ENCODE measurements at places on chromosomes 13 and 19. TPM values are rescaled to one million over a fixed set of nuclear protein-coding genes. Genes with fewer than 3 reads are reported as not detected.

MAMSTR gene
- total RNA-seq: not detected

RNF17 gene
- total RNA-seq: 6.8 TPM

- no peak for DNase-seq
Observed at GRCh38 chr19:20171285-20171684, 4.3 kb downstream of the ZNF486 start.

DNA sequence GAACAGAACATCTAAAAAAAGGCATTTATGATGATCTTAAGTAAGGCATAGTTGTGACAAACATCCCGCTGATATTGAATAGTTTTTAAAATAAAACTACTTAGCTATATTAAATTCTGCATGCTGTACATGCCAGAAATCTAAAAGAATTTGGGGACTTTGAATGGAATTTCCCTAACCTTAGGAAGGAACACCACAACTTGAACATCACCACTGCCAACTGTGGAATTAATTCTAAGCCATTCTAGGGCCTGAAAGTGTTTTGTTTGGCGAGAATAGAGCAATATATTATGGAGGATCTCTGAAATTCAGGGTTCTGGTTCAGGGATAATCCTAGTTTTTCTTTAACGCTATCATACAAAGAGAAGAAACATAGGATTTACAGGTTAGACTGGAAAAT lies 17.8 kb upstream of the LATS2 start:
- no peak for DNase-seq

- DNase-seq: peak; percentile 77
Observed at GRCh38 chr19:49502866-49503581, 6.8 kb downstream of the RPS11 start.

- no peak for DNase-seq
Observed at GRCh38 chr19:8208922-8209461, at the start of gene CERS4. Gene CERS4, plus strand, starts transcription at chr19:8209370. Its CDS starts 41,707 bp downstream, at chr19:8251077.

DNA sequence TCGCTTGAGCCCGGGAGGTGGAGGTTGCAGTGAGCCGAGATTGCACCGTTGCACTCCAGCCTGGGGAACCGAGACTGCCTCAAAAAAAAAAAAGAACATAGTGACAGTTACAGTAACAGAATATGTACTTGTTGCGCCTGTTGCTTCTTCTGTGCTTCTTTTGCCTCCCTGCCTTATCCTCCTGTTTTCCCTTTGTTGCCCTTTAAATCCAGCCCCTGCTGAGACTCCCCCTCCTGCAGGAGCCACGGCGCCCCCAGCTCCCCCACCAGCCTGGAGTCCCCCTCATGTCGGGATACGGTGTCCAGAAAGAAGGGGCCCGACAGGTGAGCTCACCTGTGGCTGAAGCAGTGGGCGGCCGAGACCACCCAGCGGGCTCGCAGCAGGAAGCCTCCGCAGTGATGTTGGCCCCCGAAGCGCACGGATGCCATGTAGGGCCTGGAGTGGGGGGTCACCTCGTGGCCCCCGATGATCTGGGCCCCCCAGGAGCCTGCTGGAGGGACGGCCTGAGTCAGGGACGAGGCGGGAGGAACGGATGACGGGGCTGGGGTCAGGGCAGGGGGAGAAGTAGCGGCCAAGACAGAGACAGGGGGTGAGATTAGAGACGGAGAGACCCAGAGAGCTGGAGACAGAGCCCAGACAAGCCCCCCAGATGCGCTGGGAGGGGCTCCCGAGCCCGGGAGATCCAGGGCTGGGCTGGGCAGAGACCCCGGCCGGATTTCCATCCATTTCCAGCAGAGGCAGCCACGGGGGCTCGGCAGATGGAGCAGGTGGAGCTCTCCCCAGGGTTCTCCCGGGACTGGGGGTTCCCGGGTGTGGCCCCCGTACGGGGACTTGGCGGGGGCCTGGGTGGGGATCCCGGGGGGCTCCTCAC lies 536 bp downstream of the PRSS57 start:
- DNase-seq: no peak

DNA sequence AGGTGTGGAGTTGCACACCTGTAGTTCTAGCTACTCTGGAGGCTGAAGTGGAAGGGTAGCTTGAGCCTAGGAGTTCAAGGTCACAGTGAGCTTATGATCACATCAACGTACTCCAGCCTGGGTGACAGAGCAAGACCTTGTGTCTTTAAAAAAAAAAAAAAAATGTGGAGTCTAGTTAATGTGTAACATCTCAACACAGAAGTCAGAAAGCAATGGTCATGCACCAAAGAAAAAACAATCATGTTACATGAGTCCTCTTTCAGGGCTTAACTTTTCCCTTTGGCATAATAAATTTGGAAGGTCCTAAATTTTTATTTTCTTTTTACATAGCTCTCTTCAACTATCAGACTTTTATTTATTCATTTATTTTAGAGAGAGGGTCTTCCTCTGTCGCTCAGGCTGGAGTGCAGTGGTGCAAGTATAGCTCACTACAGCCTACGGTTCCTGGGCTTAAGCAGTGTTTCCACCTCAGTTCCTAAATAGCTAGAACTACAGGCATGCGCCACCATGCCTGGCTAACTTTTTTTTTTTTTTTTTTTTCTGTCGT lies 22.3 kb downstream of the SETDB2 start:
- DNase-seq: no peak

DNA sequence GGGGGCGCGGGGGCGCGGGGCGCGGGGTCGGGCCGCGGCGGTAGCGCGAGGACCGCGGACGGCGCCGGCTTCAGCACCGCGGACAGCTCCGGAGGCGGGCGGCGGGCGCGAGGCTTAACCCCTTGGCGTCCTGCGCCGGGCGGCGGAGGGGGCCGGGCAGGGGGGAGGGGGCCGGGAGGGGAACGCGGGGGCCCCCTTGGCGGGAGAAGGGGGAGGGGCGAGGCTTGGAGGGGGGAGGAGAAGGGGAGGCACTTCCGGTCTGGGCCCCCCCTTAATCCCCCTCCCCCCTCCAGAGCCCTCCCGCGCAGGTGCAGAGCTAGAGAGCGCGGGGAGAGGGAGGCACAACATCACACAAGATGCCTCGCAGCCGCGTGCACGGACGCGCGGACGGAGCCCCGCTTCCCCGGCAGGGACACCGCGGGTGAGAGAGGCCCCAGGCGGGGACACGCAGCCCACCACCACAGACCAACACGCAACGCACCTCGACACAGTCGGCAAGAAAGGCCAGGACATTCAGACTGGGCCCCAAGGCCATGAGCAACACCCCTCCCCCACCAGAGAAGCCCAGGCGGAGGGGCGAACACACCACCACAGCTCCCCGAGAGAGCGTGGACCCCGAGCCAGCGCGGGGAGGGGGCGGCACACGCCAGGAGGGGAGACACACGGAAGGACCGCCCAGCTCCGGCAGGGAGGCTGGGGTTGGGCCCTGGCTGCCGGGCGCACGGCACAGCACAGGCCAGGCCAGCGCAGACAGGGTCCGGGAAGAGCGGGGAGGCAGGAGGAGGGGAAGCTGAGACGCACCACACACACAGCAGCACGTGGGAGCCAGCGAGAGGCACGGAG lies 24.1 kb downstream of the SHANK1 start:
- no peak for DNase-seq

Measured in HT1080 (cell line).